ENCODE measurements at places on chromosomes 13 and 19.

- DNase-seq: no peak
These were observed 14.1 kb downstream of the PROSER1 start for GRCh38 chr13:39023761-39024160.

GRCh38 chr19:45613926-45614725 is 12.1 kb upstream of the GPR4 start:
- no peak for DNase-seq

GRCh38 chr13:91123456-91124127 is 223.9 kb upstream of the MIR17HG start:
- DNase-seq: no peak

DNA sequence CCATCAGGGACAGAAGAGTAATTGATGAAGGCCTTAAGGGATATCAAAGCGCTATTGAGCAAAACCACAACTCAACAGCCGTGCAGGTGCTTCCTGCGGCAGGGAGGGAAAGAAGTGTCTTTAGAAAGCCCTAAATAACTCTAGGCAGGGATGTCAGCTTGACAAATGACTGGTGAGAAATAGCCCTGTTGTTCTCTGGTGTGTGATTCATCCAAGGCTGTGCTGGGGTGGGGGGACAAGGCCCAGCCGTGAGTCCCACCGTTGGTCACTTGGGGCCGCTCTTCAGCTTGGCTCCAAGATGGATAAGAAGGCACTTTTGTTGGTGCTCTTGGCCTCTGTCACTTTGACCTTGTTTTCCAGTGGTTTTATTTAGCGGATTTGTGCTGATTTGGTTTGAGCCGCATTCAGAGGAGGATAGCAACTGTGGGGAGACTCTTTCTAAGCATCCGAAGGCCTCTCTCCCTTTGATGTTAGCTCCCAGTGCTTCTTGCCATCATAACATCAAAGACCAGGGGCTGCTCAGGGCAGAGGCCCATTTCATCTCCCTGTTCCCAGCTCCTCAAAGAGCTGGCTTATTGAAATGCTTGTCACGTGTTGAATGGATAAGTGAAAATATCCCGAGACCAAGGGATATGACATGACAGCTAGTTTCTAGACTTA is 130.3 kb upstream of the SERP2 start:
- DNase-seq: peak; percentile 49

- DNase-seq: no peak
These were observed 752.8 kb upstream of the MIR17HG start for GRCh38 chr13:90594681-90595080.

DNA sequence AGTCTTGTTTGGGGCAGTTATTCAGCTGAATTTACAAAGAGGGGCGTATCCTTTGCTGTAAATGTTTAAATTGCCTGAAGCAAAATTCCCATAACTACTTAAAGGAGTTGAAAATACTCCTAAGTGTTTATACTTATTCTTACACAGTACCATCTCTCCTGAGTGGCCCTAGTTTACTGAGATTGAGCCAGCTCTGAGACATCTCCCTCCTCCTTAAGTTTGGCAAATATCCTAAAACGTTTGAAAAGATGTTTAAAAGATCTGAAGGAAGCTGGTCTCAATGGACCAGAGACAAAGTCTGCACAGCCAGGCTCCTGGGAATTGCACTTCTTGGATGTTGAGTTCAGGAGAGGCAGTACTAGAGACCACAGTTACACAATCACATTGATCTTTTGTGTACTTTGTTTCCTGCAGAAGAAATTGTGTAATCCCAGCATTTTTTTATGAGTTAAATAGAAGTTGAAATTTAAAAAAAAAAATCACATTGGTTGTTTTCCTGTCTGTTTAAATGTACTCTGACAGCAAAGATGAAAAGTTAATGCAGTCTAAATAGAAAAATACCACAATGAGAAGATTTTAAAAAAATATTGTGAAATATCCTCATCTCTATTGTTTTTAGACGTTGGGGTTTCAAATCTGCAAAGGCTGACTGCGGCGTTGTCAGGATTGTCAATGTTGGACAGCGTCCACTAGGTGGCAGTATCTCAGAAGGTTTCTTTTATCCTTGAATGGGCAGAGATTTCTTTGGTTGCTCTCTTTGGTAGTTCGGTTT is 20.7 kb downstream of the TNFSF11 start:
- peak; percentile 54 for DNase-seq

GRCh38 chr19:2726160-2726855 is 5.1 kb upstream of the DIRAS1 start:
- DNase-seq: no peak

DNA sequence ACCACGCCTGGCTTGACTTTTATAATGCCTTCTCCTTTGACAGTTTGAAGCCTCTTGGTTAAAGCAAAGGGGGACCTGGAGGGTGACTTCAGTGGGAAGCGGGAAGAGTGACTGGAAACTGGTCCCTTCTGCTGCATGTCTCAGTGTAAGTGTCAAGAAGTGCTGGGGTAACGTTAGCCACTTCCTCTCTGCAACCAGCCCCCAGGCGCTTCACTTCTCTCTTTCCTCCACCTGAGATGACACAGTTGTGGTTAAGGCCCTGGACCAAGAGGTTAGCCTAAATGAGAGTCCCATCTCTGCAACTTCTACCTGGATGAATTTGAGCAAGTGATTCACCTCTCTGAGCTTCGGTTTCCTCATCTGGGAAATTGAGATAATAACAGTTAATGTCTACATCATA is 16.3 kb downstream of the LEUTX start:
- DNase-seq: no peak

GRCh38 chr19:16527971-16528521 is 14.2 kb downstream of the CHERP start:
- DNase-seq: peak; percentile 24

- DNase-seq: no peak
These were observed 17.3 kb downstream of the ZFR2 start for GRCh38 chr19:3851254-3852176.

DNA sequence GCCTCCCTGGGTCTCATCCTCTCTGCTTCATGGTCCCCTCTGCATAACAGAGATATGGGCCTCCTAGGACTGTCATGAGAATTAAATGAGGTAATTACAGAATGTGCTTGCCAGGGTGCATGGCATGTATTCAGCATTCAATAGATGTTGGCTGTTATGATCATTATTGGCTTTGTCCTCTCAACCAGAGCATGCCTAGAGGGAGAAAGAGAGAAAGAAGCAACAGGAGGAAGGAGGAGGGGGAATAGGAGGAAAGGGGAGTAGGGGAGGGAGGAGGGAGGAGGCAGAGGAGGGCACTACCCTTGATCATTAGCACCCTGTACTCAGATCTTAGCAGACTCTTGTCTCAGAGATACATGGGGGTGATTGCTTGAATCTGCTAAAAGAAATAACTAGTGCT is 41.0 kb upstream of the SIAH3 start:
- DNase-seq: no peak

DNA sequence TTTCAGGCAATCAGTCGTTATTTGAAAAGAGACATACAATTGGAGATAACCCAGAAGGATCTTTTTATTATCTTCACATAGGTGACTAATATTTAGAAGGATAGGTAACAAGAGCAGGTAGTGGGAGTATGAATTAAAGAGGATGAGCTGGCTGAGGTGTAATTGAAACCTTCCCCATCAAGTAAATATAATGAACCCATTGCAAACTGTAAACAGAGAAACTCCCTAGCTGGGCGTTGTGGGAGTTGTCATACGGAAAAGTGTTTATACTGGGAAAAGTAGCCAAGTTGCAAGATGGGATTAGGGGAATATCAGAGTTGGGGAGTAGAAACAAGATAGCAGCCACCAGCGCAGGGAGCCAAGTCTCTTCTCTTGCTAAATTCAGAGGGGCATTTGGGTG is 448.4 kb downstream of the COG6 start:
- no peak for DNase-seq

GRCh38 chr19:5694956-5695648 is 5.0 kb downstream of the RPL36 start:
- DNase-seq: no peak

GRCh38 chr19:51701468-51702100 is 8.5 kb downstream of the SPACA6 start:
- no peak for DNase-seq

DNA sequence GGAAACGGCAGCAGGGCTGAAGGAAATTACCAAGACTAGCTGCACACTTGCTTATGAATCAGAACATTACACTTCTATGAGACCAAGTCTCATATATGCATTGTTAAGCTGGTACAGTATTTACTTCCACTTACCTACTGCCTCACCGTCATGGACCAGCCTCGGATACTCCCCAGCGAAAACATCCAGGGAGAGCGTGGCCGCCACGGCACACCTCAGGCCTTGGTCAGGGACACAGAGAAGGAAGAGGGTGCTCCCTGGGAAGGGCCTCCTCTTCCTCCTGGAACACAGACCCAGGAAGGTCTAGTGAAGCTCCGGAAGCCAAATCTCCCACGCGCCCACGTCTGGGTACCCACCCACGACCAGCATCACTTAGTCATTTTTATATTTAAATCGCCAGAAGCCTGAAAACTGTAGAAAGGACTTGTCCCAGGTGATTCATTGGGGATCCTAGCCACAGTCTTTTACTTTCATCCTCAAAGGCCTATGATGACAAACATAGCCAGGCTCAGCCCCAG is 24.4 kb upstream of the MTIF3 start:
- no peak for DNase-seq

- no peak for DNase-seq
These were observed 299.3 kb upstream of the ARGLU1 start for GRCh38 chr13:106867249-106867648.

GRCh38 chr13:45847554-45848224 is 3.9 kb downstream of the SIAH3 start:
- no peak for DNase-seq

- no peak for DNase-seq
These were observed 8.0 kb downstream of the KLC3 start for GRCh38 chr19:45348367-45349125.

DNA sequence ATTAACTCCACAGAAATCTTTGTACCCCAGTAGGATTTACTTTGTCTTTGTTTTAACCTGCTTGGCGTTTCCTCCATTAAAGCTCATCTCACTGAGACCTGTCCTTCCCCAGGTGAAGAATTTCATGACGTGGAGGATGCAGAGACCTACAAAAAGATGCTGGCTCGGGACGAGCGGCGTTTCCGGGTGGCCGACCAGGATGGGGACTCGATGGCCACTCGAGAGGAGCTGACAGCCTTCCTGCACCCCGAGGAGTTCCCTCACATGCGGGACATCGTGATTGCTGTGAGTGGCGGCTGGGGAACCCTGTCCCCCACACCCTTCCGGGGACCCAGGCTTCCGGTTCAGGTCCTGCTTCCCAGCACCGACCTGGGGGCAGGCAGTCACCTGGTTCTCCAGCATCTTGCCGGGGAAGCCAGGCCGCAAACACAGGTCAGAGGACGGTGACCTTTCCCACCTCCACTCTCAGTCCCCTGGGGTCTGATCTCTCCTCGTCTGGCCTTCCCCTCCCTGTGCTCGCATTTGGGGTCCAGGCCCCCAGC is 9.2 kb downstream of the RCN3 start:
- no peak for DNase-seq

DNA sequence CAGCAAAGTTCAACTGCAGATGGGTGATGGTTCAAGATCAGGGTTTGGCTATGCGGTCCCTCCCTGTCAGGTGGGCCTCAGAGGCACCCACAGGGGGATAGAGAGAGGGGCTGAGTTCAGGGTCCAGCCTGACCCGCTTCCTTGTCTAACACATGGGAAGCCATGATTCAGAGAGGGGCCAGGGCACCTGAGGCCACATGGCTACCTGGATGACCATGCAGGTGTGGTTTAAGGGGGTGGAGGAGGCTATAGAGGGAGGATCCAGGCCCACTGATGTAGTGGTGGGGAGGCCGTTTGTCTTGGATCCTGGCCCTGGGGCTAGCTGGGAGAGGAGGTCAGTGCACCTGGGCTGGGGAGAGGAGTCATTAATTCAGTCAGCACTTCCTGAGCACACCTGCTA is 56.7 kb downstream of the ZNF536 start:
- no peak for DNase-seq

GRCh38 chr19:50191216-50191615 is 12.2 kb upstream of the MYH14 start:
- DNase-seq: no peak

DNA sequence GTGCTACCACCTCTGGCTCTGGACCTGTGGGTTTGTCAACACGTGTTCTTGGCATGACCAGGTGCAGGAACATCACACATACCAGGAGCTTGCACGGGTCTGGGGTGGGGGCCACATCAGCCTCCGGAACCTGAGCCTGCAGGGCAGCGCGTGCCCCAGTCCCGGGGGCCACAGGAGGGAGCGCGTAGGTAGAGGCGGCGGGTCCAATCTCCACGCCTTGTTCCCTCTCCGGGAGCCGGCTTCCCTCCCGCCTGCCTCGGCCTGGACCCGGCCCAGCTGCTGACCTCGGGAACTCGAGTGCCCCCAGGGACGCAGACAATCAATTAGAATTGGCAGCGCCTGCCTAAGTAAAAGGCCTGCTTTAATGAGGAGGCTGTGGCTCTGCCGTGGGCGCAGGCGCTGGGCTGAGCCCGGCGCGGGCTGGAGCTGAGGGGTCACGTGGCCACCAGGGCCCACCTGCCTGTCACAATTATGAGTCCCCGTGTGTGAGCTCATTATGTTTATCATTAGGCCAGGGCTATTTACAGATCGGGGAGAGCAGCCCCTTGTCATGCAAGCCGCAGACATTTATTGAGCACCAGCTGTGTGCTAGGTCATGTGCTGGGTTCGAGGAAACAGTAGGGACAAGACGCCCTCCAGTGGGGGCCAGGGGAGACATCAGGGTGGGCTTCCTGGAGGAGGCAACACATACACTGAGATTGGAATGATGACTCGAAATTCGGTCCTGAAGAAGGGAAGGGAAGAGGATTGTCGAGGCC is 32.2 kb upstream of the TNFAIP8L1 start:
- peak; percentile 88 for DNase-seq

GRCh38 chr19:47813304-47813994 is 8.3 kb upstream of the CRX start:
- peak; percentile 97 for DNase-seq

GRCh38 chr13:74194846-74195245 is 60.6 kb upstream of the KLF12 start:
- no peak for DNase-seq

DNA sequence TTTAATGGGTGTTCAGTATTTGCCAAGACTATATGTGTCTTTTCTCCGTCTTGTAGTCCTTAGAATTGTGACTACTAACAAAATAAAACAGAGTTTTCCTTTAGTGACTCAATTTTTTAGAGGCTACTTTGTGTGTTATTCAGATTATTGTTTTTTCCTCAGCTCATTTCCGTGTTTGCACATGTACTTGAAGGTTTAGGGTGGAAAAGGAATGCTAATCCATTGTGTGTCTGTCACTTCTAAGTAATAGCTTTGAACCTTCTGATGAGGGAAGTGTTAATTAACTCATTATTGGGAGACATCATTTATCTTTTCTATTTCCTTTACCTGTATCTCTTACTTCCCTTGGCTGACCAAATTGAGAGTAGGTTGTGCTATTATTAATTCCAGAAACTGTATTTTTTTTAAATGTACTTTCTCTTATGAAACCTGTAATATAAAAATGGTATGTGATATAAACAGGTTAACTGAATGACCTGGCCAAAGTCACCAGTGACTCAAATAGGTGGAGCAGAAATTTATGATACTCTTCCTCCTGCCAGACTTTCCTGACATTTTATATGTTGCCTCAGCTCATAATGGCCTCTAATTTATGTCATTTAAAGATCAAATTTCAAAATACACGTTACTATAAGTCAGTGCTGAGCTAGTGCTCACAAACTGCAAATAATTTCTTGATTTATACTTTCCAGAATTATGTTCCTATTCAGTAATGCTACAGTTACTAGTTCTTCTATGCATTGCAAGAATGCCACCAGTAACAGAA is 88.8 kb downstream of the LMO7 start:
- no peak for DNase-seq

GRCh38 chr19:19068659-19069654 is 5.2 kb downstream of the SLC25A42 start:
- DNase-seq: no peak

- DNase-seq: no peak
These were observed 899.5 kb upstream of the SLC10A2 start for GRCh38 chr13:103965506-103966243.

- no peak for DNase-seq
These were observed 219.9 kb downstream of the SPRY2 start for GRCh38 chr13:80121038-80121437.

All from nephron progenitor cell (in vitro differentiated cells).